ENCODE measurements at places on chromosomes 1 and 21.

DNA sequence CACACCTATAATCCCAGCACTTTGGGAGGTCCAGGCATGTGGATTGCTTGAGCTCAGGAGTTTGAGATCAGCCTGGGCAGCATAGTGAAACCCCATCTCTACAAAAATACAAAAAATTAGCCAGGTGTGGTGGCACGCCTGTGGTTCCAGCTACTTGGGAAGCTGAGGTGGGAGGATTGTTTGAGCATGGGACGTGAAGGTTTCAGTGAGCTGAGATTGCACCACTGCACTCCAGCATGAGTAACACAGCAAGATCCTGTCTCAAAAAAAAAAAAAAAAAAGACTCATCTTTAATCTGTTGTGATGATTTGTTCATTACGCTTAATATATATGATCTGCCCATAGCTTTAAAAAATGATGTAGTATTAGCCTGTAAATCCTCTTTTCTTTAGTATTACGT, 44.0 kb downstream of the OR10J1 start:
- DNase-seq, result no peak

DNA sequence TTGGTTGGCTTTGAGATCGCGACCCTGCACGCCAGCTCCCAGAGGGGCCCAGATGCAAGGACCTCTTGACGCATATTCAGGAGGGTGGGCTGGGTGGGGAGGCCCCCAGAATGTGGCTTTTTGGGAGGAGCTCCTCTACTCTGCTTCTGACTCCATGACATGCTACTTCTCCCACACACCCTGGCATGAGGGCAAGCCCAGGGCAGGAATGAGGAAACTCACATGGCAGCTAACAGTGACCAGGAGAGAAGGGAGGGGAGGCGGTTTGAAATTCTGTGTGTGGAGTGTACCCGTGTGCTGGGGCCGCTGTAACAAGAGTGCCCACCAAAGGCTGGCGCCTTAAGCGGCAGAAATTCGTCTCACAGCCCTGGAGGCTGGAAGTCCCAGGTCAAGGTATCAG, 61.3 kb upstream of the GPR153 start:
- DNase-seq, result no peak

DNA sequence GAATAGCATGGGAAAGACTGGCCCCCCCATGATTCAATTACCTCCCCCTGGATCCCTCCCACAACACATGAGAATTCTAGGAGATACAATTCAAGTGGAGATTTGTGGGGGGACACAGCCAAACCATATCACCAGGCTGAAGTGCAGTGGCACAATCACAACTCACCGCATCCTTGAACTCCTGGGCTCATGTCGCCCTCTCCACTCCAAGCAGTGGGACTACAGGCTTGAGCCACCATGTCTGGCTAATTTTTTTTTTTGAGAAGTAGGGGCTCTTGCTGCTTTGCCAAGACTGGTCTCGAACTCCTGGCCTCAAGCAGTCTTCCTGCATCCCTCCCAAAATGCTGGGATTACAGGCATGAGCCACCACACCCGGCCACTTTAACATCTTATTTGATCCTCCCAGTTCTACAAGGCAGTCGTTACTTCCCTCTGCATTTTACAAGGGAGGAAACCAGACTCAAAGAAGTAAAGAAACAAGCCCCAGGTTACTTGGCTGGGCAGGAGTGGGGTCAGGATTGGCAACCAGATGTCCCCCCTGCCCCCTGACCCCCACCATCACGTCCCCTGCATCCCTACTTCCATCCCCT, 26.9 kb upstream of the ACTL8 start:
- no peak for DNase-seq

- no peak for DNase-seq
These were observed 5.8 kb downstream of the INKA2 start for GRCh38 chr1:111733183-111733991.

- DNase-seq, result no peak
These were observed 7.1 kb upstream of the PRKCZ start for GRCh38 chr1:2042830-2043773.

DNA sequence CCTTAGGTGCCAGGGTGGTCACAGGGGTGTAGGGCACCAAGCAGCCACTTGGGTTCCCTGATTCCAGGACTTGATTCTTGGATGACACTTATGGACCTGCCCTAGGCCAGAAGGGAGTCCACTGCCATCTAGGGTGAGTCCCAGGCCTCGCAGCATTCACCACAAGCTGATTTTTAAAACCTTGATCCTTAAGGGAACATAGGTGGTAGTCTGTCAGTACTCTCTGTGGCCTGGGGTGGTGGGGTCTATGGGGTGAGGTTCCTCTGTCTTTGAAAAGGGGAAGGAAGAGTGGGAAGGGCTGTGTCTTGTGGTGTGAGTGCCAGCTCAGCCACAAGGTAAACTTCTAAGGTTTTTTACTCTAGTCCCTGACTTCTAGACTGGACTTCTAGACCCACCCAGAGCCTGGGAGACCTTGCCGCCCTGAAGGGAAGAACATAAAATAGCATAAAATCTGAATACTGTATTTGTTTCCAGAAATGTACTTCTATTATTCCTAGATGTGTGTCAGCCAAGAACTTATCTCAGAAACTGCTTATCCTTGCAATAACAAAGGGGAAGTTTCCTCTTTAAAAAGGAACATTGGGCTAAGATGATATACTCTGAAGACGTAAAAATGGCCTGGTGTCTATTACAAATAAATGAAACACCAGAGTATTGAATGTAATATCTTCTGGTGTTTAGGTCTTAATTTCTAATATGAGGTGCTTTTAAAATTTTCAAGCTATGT, 757.3 kb downstream of the LTN1 start:
- DNase-seq, result no peak

DNA sequence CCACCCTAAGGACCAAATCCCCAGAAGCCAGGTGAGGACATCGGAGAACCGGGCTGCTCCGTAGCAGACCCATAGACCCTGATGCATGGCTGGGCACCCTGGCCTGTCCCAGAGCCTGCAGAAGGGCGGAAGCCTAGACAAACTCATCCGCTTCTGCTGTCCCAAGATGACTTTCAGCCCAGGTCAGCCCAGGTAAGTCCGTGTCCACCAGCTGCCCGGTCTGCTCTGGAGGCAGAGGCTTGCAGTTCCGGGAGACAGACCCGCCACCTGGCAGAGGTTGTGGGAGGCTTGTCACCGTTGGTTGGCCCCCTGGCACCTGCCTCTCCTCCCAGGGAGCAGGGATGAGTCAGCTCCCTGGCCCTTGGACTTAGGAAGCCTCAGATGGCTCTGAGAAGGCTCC, 22.8 kb upstream of the POFUT2 start:
- no peak for DNase-seq

GRCh38 chr21:39610703-39611102, 2.0 kb upstream of the B3GALT5 start:
- no peak for DNase-seq

DNA sequence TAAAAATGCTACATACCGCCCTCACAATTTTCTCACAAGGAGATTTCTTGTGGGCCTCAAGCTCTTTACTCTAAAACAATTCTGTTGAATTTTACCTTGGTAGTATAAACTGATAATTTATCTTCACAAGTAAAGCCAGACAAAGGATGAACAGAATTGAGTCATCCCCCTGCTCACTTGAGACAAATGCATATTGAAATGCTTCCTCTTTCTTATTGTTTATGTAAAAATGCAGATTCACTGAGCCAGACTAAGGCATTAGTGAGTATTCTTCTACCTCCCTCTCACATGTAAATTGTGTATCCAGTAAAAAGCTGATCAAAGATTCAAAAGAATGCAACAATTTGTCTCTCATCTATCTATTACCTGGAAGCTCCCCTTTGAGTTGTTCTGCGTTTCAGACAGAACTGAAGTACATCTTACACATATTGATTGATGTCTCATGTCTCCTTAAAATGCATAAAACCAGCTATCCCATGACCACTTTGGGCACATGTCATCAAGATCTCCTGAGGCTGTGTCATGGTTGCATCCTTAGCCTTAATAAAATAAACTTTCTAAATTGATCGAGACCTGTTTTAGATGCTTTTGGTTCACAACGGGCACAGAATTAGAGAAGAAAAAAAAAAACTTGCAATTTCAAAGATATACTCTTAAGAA, 743.1 kb upstream of the B3GALT2 start:
- no peak for DNase-seq

GRCh38 chr1:58979086-58979485, 195.2 kb upstream of the JUN start:
- DNase-seq, result no peak

DNA sequence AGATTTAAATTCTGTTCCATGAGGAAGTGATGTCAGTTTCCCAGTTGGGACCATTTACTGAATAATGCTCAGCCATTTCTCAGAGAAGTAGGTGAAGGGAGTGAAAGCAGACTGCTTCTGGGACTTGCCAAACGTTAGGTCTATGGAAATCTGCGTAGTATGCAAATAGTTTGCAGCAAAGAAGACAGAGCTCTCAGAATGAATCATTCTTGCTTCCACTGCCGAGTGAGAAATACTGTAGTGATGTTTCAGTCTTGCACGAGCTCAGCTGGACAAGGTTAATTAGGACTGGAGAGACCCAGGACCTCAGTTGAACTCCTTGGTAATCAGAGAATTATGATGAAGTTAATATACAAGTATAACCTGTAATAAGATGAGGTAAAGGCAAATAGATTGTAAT, 317.7 kb upstream of the DAB1 start:
- DNase-seq, result no peak

DNA sequence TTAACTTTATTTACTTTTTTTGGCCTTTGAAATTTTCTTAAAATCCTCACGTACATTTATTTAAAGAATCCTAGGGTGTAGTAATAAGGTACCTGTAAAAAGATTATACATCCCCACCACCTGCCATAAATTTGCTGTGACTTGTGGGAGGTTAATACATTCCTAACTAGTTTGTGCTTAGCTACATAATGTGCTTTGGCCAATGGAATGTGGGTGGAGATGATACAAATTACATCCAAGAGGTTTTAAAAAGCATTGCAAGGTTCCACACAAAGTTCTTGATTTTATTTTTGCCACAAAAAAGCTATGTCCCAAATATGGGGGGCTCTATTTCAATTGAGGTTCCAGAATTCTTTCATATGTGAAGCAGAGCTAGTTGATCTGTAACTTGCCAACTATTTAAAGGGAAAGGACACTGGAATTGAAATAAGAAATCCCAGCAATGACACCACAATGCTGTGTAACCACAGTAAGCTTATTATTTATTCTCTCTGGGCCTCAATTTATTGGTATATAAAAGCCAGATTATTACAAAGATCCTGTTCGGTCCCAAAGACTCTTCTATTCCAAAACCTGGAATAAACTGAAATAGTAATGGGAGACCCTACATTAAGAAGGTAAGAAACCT, 15.7 kb downstream of the ASPM start:
- no peak for DNase-seq

GRCh38 chr1:168454211-168454815, 89.5 kb downstream of the XCL2 start:
- DNase-seq, result no peak

DNA sequence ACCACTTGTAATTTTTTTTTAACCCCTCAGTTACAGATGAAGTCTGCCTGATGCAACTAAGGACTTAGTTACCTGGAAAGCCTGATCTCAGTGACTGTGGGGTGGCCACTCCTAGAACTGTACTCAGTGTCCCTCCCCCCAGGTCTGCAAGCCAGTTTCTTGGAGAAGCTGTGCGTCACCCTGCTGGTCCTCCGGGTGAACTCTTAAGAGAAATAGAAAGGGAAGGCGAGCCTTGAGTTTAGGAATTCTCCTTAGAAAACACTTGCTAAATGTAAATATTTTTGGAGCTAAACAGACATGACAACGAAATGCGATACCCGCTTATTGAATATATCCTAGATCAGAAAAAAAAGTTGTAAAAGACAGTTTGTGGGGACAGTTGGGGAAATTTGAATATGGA, 730 bp downstream of the SLC16A4 start:
- DNase-seq, result no peak

DNA sequence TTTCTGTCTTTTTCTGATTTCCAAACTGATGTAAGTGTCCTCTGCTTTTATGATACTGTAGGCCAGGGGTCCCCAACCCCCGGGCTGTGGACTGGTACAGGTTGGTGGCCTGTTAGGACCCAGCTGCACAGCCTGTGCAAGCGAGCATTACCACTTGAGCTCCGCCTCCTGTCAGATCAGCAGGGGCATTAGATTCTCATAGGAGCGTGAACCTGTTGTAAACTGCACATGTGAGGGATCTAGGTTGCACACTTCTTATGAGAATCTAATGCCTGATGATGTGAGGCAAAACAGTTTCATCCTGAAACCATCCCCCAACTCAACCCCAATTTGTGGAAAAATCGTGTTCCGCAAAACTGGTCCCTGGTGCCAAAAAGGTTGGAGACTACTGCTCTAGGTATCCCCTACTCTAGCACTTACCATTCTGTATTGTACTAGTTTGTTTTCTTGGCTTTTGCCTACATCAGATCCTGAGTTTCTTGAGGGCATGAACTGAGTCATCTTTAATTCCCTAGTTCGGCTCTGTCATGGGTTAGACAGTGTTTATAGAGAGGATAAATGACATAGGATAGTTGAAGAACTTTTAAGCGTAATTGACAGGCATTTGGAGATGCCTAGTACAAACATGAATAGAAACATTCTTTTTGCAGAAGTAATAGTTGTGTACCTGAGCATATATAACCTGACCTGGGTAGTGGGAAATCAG, 4.1 kb downstream of the ABCD3 start:
- DNase-seq, result no peak

DNA sequence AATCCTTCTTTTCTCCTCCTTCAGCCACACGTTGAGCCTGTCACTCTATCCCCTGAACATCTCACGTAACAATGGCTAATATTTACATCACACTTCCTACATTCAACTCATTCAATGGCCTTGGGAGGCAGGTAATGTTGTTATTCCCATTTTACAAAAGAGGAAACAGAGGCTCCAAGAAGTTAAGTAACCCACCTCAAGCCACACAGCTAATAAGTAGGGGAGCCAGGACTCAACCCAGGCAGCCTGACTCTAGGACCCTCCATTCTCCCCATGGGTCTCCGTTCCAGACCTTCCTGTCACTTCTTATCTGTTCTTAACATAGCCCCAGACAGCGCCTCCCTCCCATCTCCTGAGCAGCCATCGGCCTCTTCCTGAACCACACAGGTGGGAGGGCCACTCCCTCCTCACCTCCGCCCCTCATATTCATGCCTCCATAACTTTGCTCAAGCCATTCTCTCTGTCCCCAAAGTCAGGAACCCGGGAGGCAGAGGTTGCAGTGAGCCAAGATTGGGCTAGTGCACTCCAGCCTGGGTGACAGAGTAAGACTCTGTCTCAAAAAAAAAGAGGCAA, 2.2 kb downstream of the PADI4 start:
- DNase-seq, result no peak

GRCh38 chr1:81869307-81869706, 68.6 kb downstream of the ADGRL2 start:
- no peak for DNase-seq

DNA sequence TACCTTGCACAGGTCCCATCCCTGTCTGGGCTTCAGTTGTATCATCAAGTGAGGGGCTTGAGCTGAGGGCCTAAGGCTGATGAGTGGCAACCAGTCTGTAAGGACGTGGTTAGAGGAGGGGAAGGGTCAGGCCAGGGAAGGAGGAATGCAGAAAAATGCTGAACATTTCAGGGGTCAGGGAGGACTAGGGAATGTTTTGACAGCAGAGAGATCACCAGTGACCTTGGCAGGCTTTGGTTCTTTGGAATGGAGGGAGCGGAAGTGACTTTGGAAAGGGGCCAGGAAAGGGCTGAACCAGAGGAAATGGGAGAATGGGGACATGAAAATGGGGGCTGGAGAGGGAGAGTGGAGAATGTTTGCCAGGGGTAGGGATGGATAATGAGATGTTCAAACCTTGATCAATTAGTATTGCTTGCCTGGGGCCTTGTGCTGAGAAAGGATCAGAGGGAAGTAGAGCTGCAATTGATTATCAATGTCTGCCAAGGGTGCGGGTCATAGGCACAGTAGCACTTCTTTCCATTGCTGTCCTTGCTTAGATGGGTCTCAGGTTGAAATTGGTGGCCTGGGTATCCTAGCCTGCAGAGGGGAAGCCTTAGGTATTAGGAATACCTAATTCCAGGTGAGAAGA, 7.4 kb downstream of the LDLRAP1 start:
- no peak for DNase-seq
